Foreskin fibroblast (primary cell): ENCODE measurements at places on chromosomes 16 and 17.

GRCh38 chr17:78168242-78168902 is at the start of gene SYNGR2:
TSS of gene SYNGR2 (plus strand) at chr17:78168581. CDS start at chr17:78168617, 36 bp downstream.
- DNase-seq = peak; percentile 57

DNA sequence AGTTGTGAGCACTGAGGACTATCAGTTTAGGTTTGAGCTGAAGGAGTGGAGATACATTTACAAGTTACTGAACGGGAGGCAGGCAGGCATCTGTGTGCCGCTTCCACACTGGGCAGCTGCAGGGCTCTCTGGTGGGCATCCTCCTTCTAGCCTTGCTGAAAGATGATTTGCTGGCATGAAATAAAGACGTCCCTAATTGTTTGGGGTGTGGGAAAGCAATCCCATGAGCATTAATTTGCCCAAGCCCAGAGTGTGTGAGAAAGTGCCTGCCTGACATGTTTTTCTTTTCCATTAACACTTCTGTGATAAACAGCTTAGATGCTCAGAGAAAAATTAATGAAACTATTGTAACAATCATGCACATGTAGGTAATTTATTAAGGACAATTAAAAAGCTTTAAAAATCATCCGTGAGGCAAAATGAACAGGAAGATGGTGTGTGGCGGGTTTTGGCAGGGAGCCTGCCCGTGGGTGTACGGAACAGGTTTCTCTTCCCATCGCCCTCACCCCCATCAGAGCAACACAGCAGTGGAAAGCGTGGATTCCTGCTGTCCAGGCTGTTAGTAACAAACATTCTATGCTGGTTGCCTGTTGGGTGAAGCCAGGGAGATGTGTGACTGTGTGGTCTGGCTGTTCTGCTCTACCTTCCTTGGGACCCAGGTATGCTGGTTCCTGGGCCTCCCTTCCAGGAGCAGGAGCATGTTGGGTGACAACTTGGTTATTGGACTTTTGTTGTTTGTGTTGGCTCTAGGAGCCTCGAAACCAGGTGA is 191.9 kb downstream of the MSI2 start:
- DNase-seq = no peak

- DNase-seq = no peak
Measured at GRCh38 chr17:33416131-33416530, 123.0 kb upstream of the ASIC2 start.

DNA sequence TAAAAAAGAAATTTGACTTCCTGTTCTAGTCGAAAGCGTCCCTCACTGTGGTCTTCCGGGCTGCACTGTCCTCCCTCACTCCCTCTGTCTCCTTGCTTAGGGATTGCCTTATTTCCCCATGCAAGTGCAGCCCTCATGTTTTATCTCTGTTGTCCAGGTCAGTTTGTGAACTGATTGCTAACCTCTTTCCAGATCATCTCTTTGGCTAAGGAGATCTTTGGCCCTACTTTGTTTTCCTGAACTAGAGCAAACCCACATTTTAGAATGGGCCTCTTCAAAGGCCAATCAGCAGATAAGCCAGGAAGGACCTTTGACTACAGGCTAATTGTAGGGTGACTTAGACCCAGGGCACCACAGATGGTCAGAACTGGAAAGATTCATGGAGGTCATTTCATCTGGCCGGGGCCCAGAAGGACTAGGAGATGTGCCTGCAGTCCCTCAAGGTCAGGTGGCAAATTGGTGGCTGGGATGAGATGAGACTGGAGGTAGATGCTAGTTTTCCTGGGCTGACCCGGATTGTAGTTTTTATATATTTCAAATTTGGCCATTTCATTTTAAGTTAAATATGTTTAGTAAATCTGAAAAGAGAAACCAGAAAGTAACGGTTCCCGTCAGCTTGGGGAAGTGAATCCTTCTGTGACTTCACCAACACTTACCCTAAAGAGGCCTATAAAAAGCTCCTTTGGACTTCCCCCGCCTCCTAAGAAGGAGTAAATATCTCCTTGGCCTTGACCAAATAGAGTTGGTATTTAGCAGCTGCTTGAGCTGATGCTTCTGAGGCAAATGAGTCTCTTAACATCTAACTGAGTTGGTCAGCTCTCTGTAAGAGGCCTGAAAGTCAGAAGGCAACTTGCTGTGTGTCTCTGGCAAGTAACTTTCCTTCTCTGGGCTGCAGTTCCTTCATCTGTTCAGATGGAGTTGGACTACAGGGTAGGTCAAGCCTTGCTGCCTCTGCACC is 6.2 kb upstream of the SLC25A19 start:
- DNase-seq = no peak

GRCh38 chr16:88050952-88051660 is 99.9 kb downstream of the BANP start:
- DNase-seq = no peak
